Mesenteric fat pad (tissue), 1 donor: ENCODE measurements at places on chromosomes 11 and 22. TPM values are rescaled to one million over a fixed set of nuclear protein-coding genes. Genes with fewer than 3 reads are reported as not detected.

GRCh38 chr22:41826430-41827383 is 6.2 kb upstream of the SREBF2 start:
- no peak for DNase-seq

ADSL gene
- 55.1 TPM for total RNA-seq

OR51I1 gene
- not detected for total RNA-seq

SIAE gene
- 28.2 TPM for total RNA-seq

DNA sequence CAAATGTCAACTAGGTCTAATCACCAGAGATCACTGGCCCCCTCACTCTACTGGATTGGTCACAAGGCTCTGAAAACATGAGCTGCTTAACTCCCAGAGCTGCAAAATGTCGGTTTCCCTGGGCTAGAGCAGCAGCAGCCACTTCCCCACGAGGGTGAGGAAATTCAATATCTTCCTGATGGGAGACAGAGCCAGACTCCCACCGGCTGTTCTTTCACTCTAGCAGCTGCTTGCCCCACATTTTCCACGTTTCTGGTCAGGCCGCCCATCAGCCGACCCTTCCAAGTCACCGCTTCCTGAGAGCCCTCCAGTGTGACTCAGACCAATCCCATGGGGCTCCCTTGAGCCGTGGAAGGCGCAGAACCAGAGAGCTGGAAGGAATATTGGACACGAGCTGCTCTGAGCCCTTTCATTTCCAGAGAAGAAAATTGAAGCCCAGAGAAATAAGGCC is 227.0 kb downstream of the ADAMTS15 start:
- no peak for DNase-seq

DNA sequence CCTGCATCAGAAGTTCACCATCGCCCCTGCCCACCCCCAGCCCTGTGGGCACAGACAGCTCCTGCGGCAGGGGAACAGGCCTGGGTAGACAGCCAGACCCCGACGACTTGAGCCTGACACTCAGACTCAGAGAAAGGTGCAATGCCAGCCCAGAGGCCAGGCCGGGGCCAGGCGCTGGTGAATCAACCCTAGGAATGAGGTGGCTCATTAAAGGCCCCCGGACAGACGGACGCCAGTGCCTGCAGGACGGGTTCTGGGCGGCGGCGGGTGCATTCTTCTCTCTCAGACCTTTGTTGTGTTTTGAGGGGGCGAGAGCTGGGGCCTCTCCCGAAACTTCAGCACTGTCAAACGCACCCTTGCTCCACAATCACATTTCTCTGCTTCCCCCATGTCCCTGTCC is 5.6 kb downstream of the OVOL1 start:
- no peak for DNase-seq

ANO5 gene
- 1.2 TPM for total RNA-seq

GRCh38 chr11:81203876-81204275 is 1529.8 kb downstream of the FAM181B start:
- no peak for DNase-seq
